ENCODE measurements at places on chromosomes 4 and X.

DNA sequence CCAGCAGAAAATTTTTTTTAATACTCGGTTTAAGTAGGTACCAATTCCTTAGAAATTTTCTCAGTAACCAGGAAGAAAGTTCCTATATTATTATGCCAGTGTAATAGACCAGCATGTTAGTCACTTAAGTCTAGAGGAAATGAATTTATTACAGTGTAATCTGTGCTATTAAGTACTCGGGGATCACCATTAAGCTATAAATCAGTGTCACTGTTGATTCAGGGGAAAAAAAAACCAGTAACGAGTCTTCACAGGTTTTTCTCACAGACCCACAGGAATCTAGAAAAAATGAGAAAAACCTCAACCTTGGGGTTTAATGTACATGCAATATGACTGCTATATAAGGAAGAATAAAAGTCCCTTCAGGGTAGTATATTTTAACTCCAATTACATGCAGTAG lies 138.3 kb upstream of the IL1RAPL2 start:
- no peak for DNase-seq

DNA sequence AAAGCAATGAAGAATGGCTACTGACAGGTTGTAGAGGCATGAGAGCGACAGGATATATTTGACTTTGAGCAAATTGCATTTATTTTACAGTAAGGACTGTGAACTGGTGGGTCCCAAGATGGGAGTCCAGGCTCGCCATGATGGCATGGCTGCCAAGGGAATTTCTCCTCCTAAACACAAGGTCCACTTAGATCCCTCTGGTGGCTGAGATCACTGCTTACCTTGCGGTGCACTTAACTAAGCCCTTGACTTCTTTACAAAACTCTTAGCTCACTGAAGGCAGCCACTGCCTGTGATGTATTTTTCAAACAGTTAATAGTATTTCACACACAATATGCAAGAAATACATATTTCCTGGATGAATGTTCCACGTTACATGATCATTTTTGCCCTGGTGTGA lies 50.3 kb upstream of the SORBS2 start:
- no peak for DNase-seq

DNA sequence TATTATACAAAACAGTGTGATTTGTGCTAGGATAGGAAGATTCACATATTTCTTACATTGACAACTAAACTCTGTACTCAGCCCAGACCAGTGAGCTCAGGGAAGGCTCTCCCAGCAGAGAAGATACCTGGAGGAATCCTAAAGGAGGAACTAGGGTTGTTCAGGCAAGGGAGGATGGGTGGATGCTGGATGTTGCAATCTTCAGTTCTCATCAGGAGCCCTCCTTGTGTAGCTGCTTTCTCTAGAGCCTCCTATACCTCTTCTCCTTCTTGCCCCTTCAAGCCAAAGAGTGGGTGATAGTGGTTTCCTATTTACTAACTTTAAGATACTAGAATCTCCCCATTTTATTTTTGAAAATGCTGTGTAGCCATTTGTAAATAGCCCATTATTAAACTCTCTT lies 117.3 kb downstream of the NKX6-1 start:
- no peak for DNase-seq

GRCh38 chr4:143514497-143514896 lies 995 bp downstream of the SMARCA5 start:
- no peak for DNase-seq

- DNase-seq, result no peak
These were observed 75.4 kb downstream of the MBNL3 start for GRCh38 chrX:132413459-132413858.

GRCh38 chr4:8164194-8164565 lies 5.6 kb upstream of the ABLIM2 start:
- DNase-seq, result no peak

- DNase-seq, result no peak
These were observed 122.8 kb downstream of the DIPK2B start for GRCh38 chrX:45077748-45078424.

DNA sequence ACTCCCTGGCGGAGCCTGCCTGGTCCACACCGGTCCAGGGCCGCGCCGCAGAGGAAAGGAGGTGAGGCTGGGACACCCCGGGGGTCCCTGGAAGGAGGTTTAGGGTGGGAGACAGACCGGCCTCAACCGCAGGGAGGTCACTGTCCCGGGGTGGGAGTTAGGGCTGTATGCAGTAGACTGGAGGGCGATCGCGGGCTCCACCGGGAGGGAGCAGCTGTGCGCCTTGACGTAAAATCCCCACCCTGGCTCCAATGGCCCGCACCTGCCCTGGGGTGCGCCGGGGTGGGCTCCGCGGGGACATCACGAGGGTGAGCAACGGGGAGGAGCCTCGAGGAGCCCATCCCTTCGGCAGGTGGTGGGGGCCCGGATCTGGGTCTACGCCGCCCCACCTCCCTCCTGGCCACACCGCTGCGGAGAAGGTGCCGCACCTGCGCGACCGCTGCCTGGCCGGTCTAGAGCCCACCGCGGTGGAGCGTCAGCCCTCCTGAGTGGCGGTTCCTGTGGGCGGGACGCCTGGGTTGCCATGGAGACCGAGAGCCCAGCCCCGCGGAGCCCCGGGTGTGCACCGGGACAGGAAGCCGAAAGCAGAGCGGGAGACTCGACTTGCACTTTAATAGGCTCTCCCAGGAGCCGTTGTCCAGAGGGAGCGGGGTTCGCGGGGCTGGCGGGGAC lies 105.1 kb downstream of the ADRA2C start:
- no peak for DNase-seq

DNA sequence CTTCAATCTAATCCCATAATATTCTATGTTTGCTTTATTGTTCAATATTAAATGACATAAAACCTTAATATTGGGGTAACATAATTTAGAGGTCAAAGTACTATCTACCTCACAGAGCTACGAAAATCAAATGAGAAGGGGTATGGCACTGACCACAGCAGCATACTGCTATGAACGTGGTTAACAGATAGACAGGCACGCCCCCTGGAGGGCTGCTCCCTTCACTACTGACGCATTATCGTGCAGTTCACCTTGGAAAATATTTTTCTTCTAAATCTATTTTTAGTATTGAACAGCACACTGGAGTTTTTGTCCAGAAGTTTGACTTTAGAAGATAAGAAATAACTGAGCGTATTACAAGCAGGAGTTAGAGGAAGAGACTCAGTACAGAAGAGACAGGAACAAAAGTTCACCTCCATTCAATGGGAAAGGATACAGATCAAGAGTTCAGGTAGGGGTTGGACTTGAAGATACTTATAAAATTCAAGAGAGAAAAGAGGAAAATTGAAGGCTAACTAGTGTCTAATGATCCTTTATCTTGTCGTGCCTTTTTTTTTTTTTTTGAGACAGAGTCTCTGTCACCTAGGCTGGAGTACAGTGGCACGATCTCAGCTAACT lies 22.7 kb downstream of the MAP9 start:
- no peak for DNase-seq
